Activated CD4-positive, CD25-positive, alpha-beta regulatory T cell treated with anti-CD3 and anti-CD28 coated beads, Interleukin-2, amount 50 U/mL, for 16 hours (primary cell): ENCODE measurements at places on chromosomes 3 and 15.

- DNase-seq: no peak
Observed at GRCh38 chr15:74038707-74039655, 43.4 kb downstream of the GOLGA6A start.

DNA sequence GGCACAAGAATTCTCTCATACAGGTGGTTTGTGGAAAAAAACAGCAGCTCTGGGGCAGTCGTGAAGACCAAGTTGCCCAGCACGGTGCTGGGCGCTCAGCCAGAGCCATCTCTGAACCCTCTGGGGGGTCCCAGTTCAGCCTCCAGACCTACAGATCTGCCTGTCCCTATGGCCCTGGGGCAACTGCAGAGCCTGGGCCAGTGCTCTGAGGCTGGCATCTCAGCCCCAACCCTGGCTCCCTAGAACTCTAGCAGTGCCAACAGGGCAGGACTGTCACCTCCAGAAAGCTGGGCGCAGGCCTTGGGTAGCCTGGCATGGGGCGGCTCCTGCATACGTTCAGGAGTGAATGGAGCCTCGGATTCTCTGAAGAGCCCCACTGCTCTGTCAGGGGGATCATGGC lies 44.7 kb downstream of the DNAJB8 start:
- no peak for DNase-seq

DNA sequence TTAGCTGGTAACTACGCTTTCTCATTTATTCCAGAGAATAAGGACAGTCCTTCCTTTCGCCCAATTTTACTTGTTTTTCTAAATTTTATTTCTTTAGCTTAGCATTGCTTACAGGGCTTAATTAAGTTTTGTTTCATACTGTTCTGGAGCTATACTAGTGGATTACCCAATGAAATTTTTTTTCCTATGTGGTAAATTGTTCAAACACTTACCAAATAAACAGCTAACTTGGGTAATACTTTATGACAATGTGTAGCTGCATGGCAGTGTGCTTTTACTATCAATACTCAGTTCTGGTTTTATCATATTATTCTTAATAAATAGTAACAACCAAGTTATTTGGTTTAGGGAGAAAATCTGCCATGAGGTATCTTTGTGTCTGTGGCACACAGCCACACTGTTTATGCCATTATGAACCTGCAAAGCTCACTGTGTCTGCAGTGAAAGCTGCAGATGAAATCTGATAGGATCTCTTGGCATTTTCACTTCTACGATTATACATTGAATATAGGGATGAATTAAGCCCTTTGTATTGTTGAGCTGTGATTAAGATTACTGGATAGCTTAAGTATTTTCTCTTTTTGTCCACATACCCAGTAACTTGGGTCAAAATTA lies 37.2 kb downstream of the UBE2E2 start:
- DNase-seq: no peak

GRCh38 chr3:18185624-18186023 lies 239.5 kb downstream of the SATB1 start:
- DNase-seq: no peak

DNA sequence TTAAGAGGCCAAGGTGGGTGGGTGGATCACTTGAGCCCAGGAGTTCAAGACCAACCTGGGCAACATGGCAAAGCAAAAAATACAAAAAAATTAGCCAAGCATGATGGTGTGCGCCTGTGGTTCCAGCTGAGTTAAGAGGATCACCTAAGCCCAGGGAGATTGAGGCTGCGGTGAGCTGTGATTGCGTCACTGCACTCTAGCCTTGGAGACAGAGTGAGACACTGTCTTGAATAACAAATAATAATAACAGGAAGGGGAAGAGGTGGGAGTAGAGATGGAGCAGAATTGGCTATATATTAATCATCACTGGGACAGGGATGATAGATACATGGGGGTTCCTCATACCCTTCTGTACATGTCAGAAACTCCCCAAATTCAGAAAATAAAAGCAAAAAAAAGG lies 23.8 kb upstream of the NMB start:
- DNase-seq: no peak

- no peak for DNase-seq
Observed at GRCh38 chr3:171967932-171968678, 71.3 kb upstream of the FNDC3B start.

- DNase-seq: no peak
Observed at GRCh38 chr15:38145651-38146111, 107.0 kb upstream of the SPRED1 start.

DNA sequence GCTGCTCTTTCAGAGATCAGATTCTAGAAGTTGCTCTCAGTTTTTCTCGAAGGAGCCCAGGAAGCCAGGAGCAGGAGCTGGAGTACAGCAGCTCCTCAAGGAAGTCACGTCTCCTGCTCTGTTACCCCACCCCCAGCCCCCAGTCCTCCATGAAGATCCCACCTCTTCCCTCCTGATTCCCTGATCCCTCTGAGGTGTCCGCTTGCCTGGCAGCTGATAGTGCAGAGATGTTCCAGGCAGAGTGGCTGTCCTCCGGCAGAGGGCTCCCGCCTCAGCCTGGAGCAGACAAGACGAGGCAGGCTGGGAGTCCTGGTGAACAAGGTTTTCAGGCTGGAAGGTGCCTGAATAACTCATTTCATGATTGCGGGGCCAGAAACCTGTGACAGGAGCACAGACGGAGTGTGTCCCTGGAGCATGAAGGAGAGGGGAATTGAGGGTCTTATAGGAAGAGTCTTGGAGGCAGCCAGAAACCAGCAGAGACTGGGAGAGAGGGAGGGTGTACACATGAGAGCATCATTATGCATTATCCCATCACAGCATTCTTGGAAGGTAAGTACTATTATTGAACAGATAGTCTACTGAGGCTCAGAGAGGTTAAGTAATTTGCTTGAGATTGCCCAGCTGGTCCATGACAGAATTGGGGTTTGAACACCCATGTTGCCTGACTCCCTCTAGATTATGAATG lies 1.2 kb downstream of the HRH1 start:
- no peak for DNase-seq

GRCh38 chr3:143536817-143537535 lies 311.3 kb downstream of the SLC9A9 start:
- no peak for DNase-seq

- DNase-seq: no peak
Observed at GRCh38 chr3:171267104-171267503, 193.1 kb downstream of the TNIK start.

DNA sequence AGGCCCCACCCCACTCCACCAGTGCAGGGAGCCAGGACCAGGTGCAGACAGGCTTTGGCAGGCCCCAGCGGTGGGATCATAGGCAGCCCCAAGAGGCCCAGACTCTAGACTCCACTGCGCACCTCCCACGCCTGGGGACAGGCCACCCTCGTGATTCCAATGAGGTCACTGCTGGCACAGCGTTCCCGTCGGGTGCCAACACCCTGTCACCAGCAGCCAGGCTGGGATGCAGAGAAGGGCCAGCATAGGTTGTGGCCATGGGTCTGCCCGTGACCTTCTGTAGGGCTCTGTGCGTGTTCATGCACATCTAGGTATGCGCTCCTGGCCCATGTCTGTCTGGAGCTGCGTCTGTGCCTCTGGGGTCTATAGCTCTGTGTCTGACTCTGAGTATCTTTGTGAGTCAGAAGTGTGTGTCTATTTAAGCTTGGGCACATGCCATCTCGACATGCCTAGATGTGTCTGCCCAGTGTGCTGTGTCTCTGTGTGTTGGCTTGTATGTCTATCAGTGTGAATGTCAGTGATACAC lies 13.0 kb downstream of the VIPR1 start:
- no peak for DNase-seq

- no peak for DNase-seq
Observed at GRCh38 chr3:146747928-146748327, 142.8 kb upstream of the PLSCR5 start.

DNA sequence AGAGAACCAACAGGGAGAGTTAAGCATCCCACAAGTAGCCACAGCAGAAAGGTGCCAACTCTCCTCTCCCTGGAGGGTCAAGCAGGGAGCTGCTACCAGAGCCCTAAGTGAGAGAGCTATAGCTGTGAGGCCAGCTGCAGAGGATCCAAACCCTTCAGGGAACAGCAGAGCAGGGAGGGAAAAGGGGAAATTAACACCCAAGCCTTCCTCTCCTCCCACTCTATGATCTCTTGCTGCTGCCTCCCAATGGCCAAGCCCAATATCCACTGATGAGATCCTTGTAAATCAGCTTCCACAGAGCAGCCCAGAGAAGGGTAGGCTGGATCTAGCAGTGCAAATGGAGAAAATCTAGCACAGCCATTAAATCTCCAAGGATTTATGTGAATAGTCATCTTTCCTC lies 68.2 kb upstream of the THBS1 start:
- no peak for DNase-seq

DNA sequence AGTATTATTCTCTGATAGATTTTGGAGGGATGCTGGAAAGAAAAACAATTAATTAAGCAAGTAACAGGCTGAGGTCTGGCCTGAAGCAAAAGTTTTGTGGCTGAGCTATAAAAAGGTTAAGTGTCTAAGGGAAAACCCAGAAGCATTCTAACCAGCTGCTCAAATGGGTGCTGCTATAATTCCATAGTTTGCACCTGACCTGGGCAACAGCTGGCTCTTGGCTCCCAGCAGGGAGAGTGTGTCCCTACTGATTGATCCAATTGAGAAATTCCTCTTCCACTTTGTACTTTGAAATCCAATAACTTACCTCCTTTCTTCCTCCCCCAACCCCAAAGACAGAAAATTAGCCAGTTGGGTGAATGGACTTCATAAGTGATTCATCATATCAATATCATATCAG lies 27.7 kb upstream of the SMAD3 start:
- DNase-seq: no peak

DNA sequence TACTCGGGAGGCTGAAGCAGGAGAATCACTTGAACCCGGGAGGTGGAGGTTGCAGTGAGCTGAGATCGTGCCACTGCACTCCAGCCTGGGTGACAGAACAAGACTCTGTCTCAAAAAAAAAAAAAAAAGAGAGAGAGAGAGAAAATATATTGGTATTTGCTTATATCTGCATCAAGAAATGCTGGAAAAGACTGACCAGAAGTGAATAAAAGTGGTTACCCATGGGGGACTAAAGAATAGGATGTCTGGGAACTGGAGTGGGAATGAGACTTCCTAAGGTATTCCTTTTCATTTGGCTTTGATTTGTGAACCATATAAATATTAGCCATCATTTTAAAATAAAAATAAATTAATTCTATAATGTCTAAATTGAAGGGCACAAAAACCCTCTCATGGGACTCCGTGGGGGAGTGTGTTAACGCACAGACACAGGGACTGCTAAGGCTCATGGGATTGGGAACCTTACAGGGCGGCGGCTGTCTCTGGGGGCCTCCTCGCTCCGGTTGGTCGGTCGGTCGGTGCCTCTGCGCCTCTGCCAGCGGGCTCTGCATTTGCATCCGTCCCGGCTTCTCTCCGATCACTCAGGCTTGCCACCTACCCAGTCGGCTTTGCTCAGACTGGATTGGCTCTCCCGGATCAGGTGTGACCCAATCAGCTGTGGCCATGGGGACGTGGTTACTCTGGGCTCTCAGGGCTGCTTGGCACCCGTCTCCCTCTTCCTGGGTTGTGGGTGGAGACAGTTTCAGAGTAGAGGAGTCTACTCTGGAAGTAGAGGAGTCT lies 12.7 kb upstream of the TSPAN3 start:
- peak; percentile 10 for DNase-seq

GRCh38 chr3:73475175-73475574 lies 149.6 kb downstream of the PDZRN3 start:
- DNase-seq: no peak

GRCh38 chr3:60207905-60208304 lies 1043.3 kb downstream of the FHIT start:
- DNase-seq: no peak

DNA sequence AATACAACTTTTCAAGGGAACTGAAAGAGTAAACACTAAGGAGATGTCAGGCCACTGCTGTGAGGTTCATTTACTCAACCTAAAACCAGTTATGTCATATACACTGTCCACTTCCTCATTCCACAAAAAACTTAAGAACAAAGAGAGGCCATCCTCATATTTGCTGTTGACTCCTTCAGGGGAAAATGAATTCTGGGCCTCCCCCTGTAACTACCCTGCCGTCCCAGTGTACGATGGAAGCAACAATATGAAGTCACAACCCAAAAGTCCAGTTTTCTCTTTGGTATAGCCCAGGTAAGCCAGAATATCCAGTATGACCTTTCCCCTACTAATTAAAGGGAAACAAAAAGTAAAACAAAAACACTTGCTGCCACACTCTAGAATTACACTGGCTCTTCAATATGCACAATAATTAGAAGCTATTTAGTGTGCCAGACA lies 16.2 kb downstream of the CEP152 start:
- DNase-seq: no peak

DNA sequence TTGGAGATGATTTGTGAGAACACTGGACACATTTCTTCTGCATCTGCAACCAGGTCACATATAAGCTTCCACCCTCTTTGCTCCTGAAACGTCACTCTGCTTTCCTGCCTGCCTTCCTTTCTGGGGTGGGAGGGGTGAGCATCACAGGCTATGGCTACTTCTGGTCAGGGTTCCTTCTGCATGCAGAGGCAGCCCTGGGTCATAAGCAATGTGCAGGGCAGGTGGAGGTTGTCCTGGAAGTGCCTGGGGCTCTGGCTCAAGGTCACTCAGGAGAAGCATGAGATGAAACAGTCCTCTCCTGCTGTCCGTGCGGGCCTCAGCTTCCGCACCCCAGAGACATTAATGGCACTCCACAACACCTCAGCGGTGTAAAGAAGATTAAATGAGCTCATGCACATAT lies 15.1 kb downstream of the SLC6A20 start:
- DNase-seq: no peak

- DNase-seq: no peak
Observed at GRCh38 chr3:181752202-181752671, 40.5 kb downstream of the SOX2 start.

DNA sequence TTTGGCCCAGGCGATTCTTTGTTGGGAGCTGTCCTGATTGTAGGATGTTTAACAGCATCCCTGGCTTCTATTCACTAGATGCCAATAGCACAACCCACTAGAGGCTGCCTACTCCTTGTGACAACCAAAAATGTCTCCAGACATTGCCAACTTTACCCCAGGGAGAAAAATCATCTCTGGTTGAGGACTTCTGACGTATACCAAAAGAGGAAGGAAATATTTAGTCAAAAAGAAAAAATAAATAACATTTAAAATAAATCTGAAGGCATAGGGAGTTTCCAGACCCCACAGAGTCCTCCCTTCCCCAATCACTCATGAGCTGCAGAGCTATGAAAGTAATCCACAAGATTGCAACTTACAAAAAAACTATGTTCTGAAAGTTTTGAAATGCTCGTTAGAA lies 61.0 kb downstream of the MECOM start:
- no peak for DNase-seq

- no peak for DNase-seq
Observed at GRCh38 chr3:45179163-45179562, 33.0 kb upstream of the CDCP1 start.

- DNase-seq: no peak
Observed at GRCh38 chr3:107271787-107272387, 105.4 kb upstream of the CCDC54 start.

DNA sequence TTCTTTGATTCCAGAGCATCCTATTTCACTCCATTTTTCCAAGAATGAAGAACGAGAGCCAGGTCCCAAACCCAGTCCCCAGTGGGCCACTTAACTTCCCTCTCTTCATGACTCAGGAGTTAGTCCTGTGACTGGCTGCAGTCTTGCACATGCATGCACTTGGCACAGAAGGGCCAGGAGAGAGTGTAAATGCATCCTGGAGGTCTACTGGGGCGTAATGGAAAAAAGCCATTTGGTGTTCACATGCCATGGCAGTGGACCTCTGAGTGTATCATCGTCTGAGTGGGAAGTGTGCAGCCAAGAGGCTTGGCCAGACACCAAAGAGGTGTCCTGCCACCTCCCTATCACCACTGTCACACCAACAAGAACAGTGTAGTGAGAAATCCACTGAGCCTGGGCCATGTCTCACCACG lies 15.1 kb upstream of the RFTN1 start:
- no peak for DNase-seq

GRCh38 chr15:82624008-82624407 lies 23.2 kb downstream of the CPEB1 start:
- no peak for DNase-seq
